Thoracic aorta (tissue), 2 donors: ENCODE measurements at places on chromosomes 7 and 10.

GRCh38 chr7:132169730-132170129, 406.5 kb downstream of the PLXNA4 start:
- no peak for DNase-seq

GRCh38 chr7:70419526-70420380, 712.2 kb upstream of the GALNT17 start:
- no peak for DNase-seq

DNA sequence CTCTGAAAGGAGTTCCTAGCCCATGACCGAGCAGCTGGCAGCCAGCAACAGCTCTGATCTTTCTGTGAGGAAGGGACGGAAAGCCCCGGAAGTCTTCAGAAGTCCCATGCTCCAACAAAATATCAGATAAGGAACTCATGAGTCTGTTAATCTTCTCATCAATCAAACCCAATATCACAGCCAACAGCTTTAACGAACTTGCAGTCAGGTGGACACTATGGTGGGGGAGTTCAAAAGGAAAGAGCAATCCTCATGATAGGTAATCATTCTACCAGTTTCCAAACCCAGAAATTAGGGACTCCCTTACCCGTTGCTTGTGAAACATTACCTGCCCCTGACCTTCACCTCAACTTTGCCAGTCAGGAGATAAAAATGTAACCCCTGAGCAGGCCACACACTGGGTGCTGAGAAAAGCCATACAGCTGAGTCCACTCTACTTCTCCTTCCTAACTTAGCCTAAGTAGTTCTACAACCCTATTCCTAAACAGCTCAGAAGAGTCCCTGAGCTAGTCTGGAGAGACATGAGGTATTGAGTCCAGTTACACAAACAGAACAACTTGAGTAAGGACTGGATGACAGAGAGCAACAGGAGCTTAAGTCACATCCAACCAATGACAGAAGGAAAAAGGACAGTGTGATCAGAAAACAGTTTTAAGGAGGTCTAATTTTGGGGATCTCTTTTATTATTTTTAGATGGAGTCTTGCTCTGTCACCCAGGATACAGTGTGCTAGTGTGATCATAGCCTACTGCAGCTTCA, 2.2 kb downstream of the NDST2 start:
- no peak for DNase-seq

- peak; percentile 58 for DNase-seq
These were observed at the start of gene VSIR for GRCh38 chr10:71773221-71773971. VSIR (minus strand) TSS chr10:71773520; CDS start chr10:71773439, 81 bp downstream.

GRCh38 chr10:128062881-128063563, 63.2 kb downstream of the MKI67 start:
- DNase-seq, result no peak

GRCh38 chr7:128928159-128928813, 9.4 kb upstream of the IRF5 start:
- DNase-seq, result no peak

GRCh38 chr7:1062296-1063294, 18.2 kb downstream of the GPR146 start:
- DNase-seq, result no peak

GRCh38 chr7:69814421-69814962, 216.2 kb downstream of the AUTS2 start:
- DNase-seq, result no peak
